ENCODE measurements at places on chromosomes 13 and 19.
A peak's percentile ranks its signal among the peaks of the same experiment; 100 is the strongest.

DNA sequence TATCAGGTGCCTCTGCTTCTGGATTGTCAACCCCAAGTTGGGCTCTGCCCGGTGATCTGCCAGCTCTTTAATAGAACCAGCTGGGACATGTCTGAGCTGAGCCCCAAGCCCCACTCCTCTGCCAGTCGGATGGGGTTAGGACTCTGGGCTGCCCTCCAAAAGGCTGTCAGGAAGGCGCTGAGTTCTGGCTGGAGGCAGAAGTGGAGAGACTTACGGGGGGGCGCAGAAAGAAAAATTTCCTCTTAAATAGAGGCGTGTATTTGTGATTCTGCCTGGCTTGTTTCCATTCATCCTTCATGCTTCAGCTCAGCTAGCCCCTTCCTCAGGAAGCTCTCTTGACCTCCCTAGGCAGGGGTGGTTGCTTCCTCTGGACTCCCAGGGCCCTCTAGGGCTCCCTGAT lies 985 bp upstream of the KCNK6 start:
- no peak for DNase-seq

- no peak for DNase-seq
These were observed 515.3 kb downstream of the PCDH9 start for GRCh38 chr13:66714795-66715194.

DNA sequence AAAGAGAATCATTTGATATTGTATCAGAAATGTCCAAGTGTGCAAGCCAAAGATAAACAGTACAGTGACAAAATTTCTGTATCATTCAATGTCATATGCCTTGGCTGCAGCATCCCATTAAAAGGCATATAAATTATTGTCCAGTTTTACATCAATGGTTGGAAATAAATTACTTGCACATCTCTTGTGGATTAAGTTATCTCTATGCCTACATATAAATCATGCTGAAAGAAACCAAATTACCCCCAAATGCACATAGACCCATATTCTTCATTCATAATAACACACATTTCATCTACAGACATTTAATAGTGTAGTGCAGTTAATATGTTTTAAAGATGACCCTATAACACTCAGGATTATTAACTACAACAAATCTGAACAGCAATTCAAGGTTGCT lies 1415.7 kb upstream of the PCDH9 start:
- no peak for DNase-seq

GRCh38 chr19:47432499-47432898 lies 13.2 kb upstream of the MEIS3 start:
- no peak for DNase-seq

- DNase-seq = no peak
These were observed 169.8 kb downstream of the SHISA2 start for GRCh38 chr13:25881971-25882451.

DNA sequence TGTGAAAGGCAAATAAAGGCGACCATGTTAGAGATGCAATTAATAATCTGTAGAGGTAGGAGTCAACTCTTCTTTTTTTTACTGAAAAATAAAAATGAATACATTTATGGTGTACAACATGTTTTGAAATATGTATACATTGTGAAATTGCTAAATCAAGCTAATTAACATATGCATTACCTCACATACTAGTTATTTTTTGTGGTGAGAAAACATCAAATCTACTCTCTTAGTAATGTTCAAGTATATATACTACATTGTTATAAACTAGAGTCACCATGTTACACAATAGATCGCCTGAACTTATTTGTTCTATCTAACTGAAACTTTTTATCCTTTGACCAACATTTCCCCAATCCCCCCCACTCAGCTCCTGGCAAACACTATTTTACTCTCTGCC lies 143.2 kb downstream of the POU4F1 start:
- no peak for DNase-seq

GRCh38 chr13:20301403-20302071 lies 69.4 kb upstream of the GJB6 start:
- peak; percentile 73 for DNase-seq

- DNase-seq = no peak
These were observed 489.7 kb downstream of the COG6 start for GRCh38 chr13:40145139-40145538.

GRCh38 chr19:944663-945241 lies 18.9 kb downstream of the ARID3A start:
- no peak for DNase-seq

DNA sequence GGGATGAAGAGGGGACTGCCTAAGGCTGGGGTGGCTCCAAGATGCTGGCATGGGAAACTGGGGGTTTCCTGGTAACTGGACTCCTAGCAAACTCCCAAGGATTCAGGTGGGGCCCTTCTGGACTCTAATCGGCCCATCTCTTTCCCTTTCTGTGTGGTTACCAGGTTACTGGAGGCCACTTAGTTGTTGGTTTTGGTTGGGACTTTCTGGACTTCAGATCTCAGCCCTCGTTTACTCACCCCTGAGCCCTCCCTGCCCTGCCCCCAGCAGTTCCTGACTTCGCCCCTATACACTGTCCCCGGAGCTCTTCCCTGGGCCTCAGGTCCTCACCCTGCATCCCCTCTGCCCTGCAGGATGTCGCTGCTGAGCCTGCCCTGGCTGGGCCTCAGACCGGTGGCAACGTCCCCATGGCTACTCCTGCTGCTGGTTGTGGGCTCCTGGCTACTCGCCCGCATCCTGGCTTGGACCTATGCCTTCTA lies 328 bp downstream of the CYP4F12 start:
- no peak for DNase-seq

- peak; percentile 75 for DNase-seq
These were observed 592 bp upstream of the TRIP10 start for GRCh38 chr19:6738787-6739389.

DNA sequence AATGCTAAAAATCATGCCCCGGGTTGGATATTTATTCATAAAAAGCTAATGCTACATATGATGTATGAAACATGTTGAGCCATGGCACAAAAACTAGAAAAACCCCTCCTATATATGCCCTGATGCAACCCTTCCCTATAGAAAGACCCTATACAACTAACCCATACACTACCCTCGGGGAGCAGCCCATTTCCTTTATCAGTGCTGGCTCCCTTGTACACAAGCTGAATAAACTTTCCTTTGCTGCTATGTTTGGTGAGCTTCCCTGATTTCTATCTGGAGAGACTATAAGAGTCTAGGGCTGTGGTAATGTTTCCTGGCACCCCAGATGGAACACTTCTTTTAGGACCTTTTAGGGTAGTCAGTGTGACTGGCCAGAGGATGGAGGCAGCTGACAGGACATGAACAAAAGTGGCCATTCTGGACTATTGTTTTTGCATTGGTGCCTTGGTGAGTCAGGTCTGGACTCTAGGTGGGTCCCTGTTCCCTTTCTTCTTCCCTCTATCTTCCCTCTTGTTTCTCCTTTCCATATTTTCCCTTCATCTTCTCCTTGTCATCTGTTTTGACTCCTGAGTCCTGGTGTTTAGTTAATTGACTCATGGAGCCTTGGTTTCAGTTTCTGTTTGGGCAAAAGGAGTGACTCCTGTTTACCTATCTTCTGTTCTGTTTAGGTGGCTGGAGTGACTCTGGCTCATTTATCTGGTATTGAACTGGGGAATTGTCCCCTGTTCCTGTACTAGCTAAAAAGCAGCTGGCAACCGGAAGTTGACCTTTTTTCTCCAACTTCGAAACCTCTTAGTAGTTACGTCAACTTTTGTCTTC lies 1321.8 kb upstream of the PCDH9 start:
- DNase-seq = no peak

- DNase-seq = no peak
These were observed 19.6 kb downstream of the HMGB1 start for GRCh38 chr13:30446126-30446500.

- DNase-seq = no peak
These were observed 126.4 kb upstream of the FRY start for GRCh38 chr13:31904941-31905824.

- no peak for DNase-seq
These were observed 151.6 kb downstream of the TEX29 start for GRCh38 chr13:111472083-111472482.

DNA sequence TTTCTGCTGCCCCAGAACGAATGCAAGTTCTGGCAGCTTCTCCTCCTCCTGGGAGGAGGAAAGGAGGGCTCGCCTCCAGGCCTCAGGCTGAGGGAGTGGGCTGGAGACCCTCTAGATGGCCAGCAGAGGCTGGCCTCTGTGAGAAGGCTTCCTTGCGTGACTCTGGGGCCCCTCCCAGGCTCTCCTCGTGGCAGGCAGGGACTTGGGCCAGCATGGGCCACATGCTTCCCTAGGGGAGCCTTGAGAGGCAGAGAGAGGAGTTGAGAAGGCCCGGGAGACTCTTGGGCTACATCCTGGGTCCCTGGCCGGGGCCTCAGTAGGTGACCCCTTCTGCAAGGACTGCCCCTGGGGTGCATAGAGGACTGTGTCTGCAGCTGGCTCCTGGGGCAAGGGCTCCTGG lies 25.9 kb downstream of the LYL1 start:
- no peak for DNase-seq

DNA sequence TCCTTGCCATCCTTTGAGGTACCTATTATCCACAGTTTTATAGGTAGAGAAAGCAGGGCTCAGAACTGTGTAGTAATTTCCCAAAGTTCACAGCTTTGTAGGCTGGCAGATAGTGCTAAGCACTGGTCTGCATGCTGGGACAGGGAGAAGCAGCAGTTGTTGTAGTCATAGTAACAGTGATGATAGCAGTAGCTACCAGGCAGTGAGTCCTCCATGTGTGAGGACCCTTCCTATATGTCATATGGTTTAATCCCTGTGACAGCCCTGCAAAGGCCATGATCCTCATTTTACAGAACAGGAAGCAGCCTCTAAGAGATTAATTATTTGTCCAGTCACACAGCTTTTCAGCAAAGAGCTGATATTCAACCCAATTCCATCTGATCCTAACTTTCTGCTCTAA lies 21.0 kb downstream of the SERP2 start:
- no peak for DNase-seq

GRCh38 chr19:35021596-35021995 lies 8.7 kb upstream of the SCN1B start:
- DNase-seq = no peak

- no peak for DNase-seq
These were observed 29.5 kb downstream of the PEPD start for GRCh38 chr19:33492090-33492489.

DNA sequence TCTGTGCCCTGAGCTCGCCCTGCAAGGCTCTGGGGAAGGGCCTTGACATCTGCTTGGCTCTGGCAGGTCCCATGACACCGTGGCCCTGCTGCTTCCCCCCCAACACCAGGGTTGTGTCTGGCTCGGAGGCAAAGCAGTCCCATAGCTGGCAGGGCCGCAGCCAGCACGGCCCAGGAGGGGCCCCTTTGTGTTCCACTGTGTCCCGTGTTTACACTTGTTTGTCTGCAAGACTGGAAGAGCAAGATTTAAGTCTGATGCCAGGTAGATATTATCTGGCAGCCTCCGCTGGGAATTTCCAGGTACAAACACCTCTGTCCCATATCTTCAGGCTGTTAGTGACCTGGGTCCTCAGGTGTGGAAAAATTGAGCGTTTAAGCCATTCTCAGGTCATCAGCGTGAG lies 44.3 kb downstream of the MCF2L start:
- DNase-seq = no peak

DNA sequence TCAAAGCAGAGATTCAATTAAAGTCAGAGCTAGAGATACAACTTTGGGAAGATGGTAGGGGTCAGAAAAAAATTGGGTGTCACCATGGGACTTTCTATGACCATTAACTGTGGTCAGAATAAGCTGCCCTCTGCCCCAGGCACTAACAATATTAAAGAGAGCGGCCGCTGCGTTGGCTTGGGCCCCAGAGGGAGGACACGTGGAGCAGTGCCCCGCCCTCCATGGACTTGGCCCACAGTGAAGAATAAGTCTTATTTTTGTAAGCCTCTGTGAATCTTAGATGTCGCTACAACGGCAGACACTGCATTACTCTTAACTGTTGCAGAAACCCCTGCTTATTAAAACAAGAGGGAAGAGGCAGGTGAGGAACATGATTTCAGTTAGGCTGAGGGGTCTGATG lies 172.7 kb downstream of the UQCRFS1 start:
- DNase-seq = no peak

GRCh38 chr19:49861541-49862378 lies 5.6 kb downstream of the PNKP start:
- no peak for DNase-seq

GRCh38 chr13:75489502-75490263 lies 7.7 kb upstream of the TBC1D4 start:
- no peak for DNase-seq

GRCh38 chr19:42255766-42256745 lies 1.1 kb upstream of the ERF start:
- DNase-seq = peak; percentile 81

DNA sequence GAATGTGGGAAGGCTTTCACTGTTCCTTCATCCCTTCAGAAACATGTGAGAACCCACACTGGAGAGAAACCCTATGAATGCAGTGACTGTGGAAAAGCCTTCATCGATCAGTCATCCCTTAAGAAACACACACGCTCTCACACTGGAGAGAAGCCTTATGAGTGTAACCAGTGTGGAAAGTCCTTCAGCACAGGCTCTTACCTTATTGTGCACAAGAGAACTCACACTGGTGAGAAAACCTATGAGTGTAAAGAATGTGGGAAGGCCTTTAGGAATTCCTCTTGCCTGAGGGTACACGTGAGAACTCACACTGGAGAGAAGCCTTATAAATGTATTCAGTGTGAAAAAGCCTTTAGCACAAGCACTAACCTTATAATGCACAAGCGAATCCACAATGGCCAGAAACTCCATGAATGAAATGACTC lies 18.6 kb downstream of the ZNF177 start:
- DNase-seq = no peak

DNA sequence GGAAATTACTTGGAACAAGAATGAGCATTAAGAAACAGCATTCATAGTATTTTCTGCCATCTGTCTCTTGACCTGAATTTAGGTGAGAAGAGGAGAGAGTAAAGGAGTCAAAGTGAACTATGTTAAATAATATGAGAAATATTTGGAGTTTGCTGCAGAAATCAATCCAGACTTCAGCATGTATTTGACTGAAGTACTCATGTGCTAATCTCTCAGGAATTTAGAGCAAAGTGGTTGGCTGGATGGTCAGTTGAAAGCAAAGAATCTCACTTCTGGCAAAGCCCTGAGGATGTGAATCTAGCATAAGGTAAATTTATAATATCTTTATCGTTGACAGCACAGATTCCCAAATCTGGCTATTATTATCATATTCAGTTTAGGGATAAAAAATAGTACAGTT lies 394.3 kb downstream of the PCDH17 start:
- DNase-seq = no peak

- no peak for DNase-seq
These were observed 1.0 kb upstream of the KRI1 start for GRCh38 chr19:10566658-10567410.
